ENCODE measurements at places on chromosomes 6 and 20.

GRCh38 chr6:93047033-93047432 lies 372.3 kb downstream of the EPHA7 start:
- no peak for DNase-seq

DNA sequence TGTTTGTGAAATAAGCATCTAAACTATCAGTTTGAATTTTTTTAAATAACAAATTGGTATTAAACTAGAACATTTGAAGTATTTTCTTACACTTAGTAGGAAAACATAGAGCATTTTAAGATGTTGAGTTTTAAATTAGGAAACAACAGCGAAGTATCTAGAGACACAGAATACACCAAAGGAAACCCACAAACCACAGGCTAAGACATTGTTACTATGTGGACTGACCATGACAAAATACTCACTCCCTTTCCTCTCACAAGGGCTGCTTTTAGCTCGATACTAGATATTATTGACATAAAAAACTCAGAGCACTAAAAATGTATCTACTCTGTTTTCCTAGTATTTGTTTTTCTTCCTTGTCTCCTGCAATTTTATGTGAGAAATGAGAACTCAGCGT lies 266.0 kb upstream of the CITED2 start:
- DNase-seq, result no peak

DNA sequence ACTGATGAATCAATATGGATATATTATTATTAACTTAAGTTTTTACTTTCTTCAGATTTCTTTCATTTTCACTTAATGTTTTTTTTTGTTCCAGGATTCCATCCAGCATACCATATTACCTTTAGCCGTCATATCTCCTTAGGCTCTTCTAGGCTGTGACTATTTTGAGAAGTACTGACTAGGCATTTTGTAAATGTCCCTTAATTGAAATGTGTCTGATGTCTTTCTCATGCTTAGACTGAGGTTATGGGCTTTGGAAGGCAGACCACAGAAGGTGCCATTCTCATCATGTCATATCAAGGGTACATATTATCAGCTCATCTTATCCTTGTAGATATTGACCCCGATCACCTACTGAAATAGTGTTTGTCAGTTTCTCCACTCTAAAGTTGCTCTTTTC lies 101.3 kb downstream of the FOXO3 start:
- DNase-seq, result no peak

DNA sequence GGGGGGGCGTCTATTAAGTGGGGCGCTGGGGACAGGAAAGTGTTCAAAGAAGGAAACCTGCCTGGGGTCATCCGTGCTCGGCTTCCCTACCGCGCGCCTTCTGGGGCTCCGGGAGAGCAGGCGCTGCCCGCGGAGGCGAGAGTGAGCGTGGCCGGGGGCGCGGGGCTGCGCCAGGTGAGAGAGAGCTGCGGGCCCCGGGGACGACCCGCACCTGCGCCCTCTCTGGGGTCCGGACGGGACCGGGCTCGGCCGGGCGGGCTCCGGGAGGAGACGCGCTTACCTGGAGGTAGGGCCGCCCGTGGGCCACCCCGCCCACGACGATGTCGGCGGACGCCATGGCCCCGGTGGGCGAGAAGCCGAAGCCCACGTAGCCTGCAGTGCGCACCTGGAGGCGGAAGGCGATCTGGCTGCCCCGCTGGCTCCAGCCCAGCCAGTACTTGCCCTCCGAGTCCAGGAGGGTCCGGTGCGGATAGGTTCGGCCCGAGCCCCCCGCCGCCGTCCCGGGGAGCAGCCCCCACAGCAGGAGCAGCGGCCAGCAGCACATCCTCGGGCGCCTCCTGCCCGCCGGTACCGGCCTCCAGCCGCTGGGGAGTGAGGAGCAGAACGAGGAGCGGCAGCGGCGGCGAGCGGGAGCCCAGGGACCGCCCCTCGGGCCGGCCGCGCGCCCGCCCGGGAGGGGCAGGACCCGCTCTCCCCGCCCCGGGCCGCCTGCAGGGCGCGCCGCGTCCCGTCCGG lies at the start of gene MOXD1:
MOXD1 (minus strand) TSS at position 593 of the 735 bp plus-strand sequence; CDS start at position 544, 49 bp downstream.
- no peak for DNase-seq

- no peak for DNase-seq
Measured at GRCh38 chr6:30100585-30101443, 12.1 kb downstream of the TRIM31 start.

GRCh38 chr6:154156135-154156896 lies 117.3 kb downstream of the OPRM1 start:
- peak; percentile 65 for DNase-seq

DNA sequence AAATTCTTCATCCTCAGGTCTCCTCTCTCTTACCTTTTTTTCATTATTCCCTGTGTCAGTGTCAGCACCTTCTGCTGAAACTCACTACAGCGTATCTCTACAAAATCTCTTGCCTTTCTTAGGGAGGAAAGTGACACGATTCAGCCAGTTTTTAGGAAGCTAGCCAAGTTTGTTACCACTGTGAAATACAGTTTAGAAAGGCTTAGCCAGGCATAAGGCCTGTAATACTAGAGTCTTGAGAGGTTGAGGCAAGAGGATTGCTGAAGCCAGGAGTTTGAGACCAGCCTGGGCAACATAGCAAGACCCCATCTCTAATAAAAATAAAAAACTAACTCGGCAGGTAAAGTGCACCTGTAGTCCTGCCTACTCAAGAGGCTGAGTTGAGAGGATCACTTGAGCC lies 16.7 kb downstream of the TAB2 start:
- DNase-seq, result no peak

GRCh38 chr20:63429992-63430391 lies 42.5 kb downstream of the KCNQ2 start:
- DNase-seq, result no peak

GRCh38 chr6:38346291-38347079 lies 293.2 kb downstream of the BTBD9 start:
- DNase-seq, result no peak

DNA sequence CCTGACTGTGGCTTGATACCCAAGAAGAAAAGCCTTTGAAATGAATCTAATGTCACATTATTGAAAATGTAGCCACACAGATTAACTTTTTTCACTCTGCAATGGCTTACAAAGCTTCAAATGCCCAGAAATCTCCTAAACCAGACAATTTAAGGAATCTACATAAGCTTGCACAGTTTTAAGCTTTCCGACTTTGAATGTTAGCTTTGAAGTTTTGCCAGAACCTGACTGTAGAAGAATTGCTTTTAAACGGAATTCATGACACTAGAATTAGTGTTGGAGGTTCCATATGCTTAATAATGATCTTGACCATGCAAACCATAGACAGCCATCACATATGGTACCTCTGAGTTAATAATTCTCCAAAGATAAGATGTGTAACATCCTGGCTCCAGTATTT lies 798.5 kb upstream of the EPHA7 start:
- DNase-seq, result no peak

DNA sequence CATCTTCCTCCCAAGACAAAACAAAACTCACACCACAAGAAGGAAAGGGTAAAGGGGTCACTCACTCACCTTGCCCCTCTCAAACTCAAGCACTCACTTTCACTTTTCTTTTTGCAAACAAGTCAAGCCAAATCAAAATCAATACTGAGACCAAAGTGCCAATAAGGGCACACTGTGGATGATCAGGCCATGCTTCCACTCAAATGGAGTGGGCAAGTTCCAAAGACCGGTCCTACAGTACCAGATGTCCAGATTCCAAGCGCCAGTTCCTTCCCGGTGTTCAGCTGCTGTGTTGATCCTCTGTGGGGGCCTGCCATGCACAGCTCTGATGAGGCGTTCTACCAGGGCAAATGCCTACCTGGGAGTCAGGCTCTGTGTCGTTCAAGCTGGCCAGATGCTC lies 162.6 kb upstream of the GRIK2 start:
- no peak for DNase-seq

GRCh38 chr6:3372912-3373554 lies 83.8 kb downstream of the SLC22A23 start:
- DNase-seq, result no peak

DNA sequence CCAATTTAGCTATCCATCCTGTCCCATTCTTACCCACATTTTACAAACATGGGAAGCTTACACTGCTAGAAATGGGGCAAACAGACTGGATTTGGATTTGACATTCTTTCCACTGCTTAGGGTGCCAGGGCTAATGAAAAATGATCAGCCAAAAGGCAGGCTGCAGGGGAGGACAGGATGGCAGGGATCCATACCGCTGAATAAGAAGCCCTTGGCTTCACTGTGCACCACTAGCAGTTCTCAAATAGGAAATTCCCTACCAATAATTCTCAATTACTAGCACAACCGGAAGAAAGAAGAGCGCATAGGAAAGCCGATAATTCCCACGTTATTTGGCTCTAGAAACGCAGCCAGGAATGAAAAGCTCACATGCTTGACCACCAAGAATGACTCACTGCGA lies 73.1 kb downstream of the NDUFAF5 start:
- DNase-seq, result no peak

- DNase-seq, result no peak
Measured at GRCh38 chr6:36662380-36662779, 16.1 kb upstream of the CDKN1A start.

GRCh38 chr20:23657202-23657601 lies 19.4 kb upstream of the CST3 start:
- no peak for DNase-seq

- DNase-seq, result no peak
Measured at GRCh38 chr6:157346373-157346772, 23.1 kb upstream of the TMEM242 start.

DNA sequence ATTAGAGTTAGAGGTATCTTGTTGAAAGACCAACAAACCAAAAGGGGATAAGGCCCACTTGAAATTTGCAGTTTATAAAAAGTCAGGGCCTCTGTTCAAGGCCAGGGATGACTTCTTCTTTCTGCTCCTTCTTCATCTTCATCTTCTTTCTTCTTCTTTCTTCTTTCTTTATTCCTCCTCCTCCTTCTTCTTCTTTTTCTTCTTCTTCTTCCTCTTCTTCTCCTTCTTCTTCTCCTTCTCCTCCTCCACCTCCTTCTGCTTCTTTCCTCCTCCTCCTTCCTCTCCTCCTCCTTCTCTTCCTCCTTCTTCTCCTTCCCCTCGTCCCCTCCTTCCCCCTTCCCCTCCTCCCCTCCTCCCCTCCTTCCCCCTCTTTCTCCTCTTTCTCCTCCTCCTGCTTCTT lies 18.4 kb upstream of the ZNF292 start:
- DNase-seq, result no peak

- DNase-seq, result no peak
Measured at GRCh38 chr6:169071394-169071793, 182.3 kb downstream of the THBS2 start.

GRCh38 chr6:100549406-100550167 lies 84.9 kb upstream of the SIM1 start:
- DNase-seq, result no peak

DNA sequence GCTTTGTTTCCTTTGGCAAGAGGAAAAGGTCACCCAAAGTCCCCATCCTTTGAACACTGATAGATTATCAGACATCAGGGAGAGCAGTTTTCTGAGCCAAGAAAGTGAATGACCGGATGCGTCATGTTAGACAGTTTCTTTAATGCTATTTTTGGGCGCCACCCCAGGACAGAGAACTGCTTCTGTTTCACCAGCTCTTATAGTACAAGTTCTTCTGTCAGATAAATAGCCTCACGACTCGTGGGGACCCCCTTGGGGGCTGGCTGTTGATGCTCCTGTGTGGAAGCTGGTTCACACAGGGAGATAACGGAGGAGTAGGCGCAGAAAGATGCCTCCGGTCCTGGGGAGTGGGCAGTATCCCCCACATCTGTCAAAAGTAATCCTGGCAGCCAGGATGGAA lies 54.6 kb downstream of the NPEPL1 start:
- no peak for DNase-seq

DNA sequence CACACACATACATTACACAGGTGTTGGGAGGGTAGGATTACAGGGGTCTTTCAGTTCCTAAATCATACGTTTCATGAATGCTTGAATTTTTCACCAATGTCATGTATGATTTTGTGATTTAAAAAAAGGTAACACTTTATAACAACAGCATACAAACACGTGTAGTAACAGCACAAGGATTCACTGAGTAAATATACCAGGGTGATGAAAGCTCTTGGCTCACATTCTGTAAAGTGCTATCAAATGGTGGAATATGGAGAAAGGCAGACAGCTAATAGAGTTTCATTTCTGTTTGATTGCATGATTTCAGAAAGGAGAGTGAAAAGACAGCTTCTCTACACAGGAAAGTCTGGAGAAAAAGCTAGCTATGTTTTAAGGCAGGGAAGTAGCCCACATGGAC lies 231.9 kb downstream of the CD83 start:
- DNase-seq, result no peak

- DNase-seq, result no peak
Measured at GRCh38 chr6:124490122-124490521, 472.1 kb upstream of the RNF217 start.

GRCh38 chr6:39808346-39808745 lies 16.2 kb downstream of the DAAM2 start:
- DNase-seq, result no peak

DNA sequence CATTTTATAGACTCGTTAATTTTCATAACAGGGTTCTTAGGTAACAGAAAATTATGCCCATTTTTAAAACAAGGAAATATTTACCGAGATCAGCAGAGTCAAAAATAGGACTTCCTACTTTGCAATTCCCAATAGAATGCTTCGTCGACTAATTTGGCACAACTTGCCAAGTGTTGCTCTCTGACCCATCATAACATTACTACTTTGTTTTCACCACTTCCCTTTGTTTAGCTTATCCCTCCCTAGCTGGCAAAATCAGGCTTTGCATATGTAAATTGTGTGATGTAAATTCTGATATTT lies 914 bp upstream of the RANBP9 start:
- no peak for DNase-seq

GRCh38 chr6:155936551-155936950 lies 480.9 kb upstream of the NOX3 start:
- no peak for DNase-seq

DNA sequence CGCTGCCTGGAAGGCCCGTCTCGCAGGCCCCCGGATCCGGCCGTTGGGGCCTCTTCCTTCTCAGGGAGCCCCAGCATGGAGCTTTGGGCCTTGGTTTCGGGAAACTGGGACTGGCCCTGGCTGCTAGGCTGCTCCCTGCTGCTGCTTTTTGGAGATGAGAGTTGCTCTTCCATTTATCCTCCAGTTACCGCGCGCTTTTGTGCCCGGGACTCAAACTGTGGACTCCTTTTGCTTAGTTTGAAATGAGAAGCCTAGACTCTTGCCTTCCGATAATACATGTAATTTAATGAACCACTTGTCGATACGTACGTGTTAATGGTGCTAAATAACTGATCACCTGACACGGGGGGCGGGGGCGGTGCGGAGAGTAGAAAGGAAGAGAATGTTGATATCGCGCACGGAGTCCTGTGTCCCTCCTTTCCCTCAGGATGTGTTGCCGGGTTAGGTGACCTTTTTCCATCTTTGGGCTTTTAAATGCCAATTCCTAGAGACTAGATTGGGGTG lies 968 bp downstream of the PHF3 start:
- DNase-seq, result peak; percentile 36

- no peak for DNase-seq
Measured at GRCh38 chr6:126701676-126702560, 362.0 kb downstream of the CENPW start.

- DNase-seq, result no peak
Measured at GRCh38 chr20:46814366-46815232, 80.0 kb upstream of the EYA2 start.

GRCh38 chr6:20564777-20565176 lies 30.5 kb downstream of the CDKAL1 start:
- no peak for DNase-seq
